ENCODE measurements at places on chromosomes 11 and 22.

DNA sequence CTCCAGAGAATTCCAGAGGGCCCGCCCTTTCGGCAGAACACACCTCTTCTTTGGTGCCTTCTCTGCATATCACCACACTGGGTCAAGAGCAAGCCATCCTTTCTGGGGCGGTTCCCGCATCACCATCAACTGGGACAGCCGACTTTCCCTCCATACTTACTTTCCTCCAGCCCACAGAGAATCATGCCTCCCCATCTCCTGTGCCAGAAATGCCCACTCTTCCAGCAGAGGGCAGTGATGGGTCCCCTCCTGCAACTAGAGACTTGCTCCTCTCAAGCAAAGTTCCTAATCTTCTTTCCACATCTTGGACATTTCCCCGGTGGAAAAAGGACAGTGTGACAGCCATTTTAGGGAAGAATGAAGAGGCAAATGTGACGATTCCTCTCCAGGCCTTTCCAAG lies 157.7 kb downstream of the C11orf91 start:
- peak; percentile 37 for DNase-seq

DNA sequence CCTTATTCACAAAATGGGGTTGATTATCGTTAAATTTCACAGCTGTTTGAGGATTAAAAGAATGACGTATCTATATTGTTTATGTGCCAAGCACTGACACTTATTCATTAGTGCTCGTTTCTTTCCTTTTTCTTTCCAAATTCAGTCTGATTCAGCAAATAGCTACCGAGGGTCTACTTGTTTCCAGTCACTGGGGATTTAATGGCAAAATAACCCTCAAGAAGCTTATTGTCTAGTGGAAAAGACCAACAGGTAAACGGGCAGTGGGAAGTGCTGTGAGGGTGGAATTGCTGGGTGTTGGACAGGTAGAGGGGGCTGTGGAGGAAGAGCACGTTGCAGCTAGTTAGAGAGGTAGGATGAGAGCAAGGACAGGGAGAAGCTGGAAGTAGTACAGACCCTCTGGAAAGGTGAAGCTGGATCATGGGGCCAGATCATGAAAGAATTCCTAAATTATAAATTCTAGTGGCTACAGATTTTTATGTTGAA lies 48.3 kb upstream of the BIRC3 start:
- no peak for DNase-seq

- DNase-seq: peak; percentile 63
Observed at GRCh38 chr11:1837171-1838076, 1.4 kb upstream of the TNNI2 start.

DNA sequence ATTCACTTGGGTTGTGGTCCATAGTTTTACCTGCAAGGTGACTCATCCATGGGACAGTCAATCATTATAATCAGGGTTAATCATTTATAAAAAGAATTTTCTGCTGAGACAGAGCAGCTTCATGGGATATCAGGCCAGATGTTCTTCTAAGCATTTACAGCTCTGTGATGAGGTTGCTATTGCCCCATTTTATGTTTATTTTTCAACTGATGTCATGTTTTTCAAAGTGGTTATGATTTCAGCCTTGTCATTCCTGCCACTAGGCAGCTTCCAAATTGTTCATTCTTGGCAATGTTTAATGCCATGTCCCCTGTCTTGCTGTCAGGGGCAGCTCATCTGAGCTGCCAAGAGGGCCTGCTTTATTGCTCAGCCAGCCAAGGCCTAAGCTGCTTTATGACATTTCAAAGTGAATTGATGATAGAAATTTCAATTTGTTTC lies 35.9 kb upstream of the ZBED5 start:
- no peak for DNase-seq

GRCh38 chr22:22877523-22878210 lies 9.9 kb upstream of the IGLL5 start:
- peak; percentile 24 for DNase-seq

DNA sequence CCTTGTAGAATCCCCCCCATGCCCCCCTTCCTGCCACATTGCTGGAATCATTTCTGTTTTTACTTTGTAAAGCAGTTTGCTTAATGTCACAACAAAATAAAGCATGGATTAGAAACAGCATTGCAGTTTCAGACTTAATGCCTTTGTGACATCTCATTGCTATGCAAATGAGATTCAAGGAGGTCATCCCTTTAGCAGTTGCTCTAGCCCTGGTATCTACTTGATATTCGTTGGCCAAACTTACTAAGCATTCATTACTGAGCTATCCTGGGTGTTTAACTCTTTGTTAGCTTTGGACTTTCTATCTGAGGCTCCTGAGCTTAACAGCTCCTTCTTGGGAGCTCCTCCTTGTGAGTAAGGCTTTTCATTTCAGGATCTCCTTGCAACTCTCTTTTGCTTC lies 16.3 kb downstream of the FAT3 start:
- no peak for DNase-seq

- peak; percentile 75 for DNase-seq
Observed at GRCh38 chr11:118605116-118605867, 2.1 kb upstream of the PHLDB1 start.

DNA sequence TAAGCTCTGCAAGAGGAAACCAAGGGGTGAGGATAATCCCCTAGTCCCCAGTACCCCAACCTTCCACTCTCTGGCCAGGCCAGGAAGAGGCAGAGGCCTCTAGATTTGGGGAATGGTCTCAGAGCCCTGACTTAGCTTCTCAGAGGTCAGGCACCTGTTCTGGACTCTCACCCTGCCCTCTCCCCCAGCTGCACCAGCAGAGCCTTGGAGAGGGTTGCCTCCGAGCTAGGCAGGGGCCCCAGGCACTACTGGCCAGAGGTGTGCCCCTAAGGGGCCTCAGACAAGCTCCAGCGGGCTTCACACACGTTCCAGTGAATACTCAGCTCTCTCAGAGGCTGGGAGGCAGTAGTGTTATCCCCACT lies 8.0 kb downstream of the FREY1 start:
- DNase-seq: no peak

DNA sequence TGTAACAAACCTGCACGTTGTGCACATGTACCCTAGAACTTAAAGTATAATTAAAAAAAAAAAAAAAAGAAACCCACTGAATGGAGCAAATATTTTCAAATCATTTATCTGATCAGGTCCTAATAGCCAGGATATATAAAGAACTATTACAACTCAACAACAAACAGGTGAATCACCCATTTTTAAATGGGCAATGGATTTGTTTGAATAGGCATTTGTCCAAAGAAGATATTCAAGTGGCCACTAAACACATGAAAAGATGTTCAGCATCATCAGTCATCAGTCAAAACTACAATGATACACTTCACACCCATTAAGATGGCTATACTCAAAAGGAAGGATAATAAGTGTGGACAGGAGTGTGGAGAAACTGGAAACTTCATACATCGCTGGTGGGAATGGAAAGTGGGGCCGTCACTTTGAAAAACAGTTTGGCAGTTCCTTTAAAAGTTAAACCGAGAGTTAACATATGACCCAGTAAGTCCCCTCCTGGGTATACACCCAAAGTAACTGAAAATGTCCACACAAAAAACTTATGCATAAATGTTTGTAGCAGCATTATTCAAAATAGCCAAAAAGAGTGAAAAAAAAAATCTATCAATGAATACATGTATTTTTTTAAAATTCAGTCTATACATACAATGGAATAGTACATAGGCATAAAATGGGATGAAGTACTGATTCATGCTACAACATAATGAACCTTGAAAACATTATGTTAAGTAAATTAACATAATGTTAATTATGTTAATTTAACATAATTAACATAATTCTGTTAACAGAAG lies 53.1 kb downstream of the ARRB1 start:
- DNase-seq: no peak

DNA sequence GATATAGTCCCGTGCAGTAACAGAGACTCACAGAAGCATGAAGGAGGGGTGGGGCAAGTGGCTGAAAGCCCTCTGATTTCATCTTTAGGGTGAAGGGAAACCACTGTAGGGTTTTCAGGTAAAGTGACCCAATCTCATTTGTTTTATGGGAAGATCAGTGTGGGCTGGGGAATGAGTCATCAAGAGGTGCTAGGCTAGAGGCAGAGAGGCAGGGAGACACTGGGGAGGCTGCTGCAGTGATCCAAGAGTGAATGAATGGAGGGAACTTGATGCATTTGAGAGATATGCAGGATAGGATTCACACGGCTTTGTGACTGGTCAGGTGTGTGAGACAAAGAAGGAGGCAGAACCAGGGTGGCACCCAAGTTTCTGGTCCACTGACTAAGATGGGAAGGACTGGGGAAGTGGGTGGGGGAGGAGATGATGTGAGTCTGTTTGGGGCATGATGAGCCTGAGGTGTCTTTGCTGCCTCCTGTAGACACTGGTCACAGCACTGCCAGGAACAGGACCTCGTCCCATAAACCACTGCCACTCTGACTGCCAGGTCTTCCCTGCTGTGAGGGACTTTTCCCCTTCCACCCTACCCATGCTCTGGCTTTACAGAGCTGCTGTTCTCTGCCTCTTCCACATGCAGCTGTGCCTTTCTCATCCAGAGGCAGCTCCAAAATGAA lies 239.0 kb downstream of the TENM4 start:
- no peak for DNase-seq

All from SK-N-DZ (cell line).